CD4-positive, alpha-beta T cell treated with Interferon gamma for 1 hour (primary cell): ENCODE measurements at places on chromosomes 6 and 20.

DNA sequence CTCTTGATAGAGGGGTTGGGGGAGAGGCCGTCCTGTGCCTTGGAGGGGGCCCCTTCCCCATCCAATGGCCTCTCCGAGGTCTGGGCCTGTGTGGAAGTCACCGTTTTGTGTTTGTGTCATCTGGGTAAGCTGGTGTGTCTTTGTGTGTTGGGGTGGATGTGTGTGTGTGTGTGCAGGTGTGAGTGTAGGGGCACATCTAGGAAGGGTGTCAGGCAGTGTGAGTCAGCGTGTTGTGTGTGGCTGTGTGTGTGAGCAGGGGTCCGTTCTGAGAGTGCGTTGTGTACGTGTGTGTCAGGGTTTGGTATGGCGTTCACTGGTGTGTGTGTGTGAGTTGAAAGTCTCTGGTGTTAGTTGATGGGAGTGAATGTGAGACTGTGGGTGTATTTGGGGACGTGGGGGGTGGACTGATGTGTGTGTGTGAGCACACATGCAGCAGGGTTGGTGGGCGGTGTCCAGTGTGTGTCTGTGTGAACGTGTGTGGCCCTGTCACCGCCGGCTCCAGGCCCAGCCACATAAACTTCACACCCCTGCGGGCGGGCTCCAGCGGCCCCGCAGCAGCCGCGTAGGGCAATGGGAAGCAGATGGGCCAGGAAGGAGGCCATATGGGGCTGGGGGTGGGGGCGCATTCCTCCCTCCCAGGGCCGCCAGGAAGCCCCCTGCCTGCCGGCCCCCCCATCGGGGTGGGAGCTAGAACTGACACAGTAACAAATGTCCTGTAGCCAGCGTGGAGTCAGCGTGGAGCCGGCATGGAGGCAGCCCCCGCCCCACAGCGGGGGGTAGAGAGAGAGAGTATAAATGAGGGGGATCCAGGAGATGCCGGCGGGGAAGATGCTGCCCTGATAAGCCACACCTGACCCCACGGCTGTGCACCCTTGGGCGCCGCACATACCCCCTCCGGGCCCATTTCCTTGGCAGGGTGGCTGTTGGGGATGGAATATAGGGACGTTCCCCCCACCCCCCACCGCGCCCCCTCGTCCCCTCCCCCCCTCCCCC is 32.1 kb downstream of the SNAI1 start:
- no peak for DNase-seq

- peak; percentile 86 for DNase-seq
Measured at GRCh38 chr6:131199568-131200272, 64.5 kb downstream of the AKAP7 start.

DNA sequence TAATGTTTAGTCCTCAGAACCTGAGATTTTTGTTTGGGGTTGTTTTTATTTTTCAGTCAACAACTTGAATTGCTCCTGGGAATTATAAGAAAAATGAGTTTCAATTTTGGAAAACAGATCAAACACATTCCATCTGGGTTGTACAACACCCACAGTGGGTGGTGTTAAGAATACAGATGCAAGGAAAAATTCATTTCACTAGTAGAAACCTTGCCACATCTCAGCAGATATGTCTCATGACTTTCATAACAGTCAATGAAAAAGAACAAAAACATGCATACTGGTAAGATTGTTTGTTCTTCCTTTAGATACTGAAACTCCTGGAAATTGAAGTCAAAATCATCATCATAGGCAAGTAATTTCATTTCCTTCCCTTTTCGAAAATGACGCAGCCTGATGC is 78.9 kb downstream of the MOXD1 start:
- no peak for DNase-seq

DNA sequence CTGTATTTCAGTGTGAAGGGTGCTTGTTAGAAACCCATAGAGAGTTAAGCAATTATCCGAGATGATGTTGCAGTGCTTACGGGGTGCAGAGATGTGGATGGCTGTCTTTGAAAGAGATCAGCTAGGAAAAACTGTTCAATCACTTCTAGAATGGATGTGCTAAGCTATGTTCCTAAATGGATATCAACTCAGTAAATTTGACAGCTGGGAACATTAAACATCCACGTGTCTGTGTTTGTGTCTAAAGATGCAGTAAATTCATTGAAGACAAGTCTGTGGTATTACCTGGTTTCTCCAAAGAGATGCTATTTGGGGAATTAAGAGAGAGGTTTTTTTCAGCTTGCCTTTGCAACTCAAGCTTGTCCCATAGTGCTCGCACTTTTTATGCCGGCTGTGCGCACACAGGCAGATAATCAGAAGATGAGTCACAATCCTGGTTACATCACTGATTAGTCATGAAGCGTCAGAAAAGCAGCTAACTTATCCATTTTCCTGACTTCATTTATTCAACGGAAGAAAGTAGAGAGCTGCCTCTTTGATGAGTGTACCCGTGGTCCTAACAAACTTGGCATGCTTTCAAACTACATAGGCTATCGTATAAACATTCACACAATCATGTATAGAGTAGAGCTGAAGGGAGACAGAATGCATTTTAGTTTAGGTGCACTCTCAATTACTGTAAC is 691.7 kb upstream of the SLC35B3 start:
- no peak for DNase-seq

DNA sequence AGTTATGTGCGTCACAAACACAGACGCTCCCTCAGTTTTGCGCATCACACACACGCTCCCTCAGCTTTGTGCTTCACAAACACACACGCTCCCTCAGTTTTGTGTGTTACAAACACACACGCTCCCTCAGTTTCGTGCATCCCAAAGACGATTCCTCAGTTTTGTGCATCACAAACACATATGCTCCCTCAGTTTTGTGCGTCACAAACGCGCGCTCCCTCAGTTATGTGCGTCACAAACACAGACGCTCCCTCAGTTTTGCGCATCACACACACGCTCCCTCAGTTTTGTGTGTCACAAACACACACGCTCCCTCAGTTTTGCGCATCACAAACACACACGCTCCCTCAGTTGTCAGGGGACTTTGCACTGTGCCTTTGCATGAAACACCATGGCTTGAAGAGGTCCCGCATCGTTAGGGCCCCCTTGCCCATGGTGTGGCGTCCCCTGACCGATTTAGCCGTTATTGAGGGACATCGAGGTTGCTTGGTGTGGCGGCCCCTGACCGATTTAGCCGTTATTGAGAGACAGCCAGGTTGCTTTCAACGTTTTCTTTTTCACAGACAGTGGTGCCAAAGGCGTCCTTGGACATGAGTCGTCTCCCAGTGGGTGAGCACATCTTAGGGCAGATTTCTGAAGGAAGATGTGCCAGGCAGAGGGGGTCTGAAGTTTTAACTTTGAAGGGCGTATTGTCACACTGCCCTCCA is 28.1 kb upstream of the MYT1 start:
- no peak for DNase-seq

- DNase-seq: no peak
Measured at GRCh38 chr6:71902261-71902660, 15.9 kb downstream of the RIMS1 start.

- DNase-seq: no peak
Measured at GRCh38 chr6:75124983-75125382, 80.9 kb downstream of the COL12A1 start.

GRCh38 chr20:53291548-53291947 is 302.1 kb downstream of the ZNF217 start:
- no peak for DNase-seq

DNA sequence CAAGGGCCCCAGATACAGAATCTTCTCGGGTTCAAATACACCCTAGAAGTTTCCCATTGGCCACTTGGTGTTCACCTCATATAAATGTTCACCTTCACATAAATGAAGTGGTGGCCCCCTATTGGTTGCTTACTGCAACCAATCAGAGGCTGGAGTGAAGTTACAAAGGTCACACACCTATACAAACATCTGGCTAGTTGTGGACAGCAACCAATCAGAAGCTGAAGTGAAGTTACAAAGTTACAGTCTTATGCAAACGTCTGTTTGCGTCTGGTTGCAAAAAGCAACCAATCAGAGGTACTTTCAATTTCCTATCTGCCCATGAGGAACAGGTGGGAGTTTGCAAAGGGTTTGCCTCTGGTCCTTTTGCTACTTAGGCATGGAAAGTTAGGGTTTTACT is 206.5 kb upstream of the BMP2 start:
- DNase-seq: no peak

DNA sequence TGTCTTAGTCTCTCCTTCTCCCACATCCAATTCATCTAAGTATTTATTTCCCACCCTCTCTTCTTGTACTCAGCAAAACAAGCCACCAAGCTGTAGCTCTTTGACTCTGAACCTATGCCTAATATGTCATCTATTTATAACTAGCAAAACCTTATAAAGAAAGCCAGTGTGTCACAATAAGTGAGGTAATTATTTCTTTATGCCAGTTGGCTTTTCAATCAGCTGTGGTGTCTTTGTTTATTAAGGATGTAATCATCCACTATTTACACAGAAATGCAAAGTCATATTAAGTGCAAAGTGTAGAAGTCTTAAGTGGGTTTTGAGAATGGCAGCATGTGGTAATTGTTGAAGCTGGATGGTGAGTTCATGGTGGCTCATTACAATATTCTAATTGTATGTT is 215.2 kb upstream of the HTR1E start:
- no peak for DNase-seq

- no peak for DNase-seq
Measured at GRCh38 chr20:58168843-58169242, 59.6 kb downstream of the ANKRD60 start.

GRCh38 chr6:169677096-169677495 is 24.7 kb downstream of the WDR27 start:
- DNase-seq: no peak

GRCh38 chr6:70166088-70166958 is 136.6 kb downstream of the COL9A1 start:
- no peak for DNase-seq

DNA sequence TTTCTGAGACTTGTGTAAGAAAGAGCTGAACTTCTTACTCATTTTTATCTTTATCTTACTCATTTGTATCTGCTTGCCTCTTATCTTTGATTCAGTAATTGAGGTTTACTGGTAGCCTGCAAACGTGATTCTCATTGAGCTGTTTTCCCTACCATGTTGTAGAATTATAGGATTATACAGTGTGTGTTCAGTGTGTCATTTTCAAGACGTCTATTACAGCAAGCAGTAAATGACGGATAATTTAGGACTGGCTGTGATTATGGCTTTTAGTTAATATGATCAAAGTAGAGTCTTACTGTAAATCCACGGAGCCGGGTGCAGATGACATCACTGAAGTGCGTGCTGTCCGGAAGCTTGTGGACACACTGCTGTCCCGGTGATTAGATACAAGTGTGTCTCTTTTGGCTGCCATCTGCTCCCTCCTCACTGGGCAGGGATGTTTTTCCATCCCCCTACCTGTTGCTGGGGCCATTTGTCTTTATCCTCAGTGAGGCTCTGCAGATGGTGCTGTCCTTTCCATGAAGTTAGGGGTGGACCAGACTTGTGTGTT is 6.0 kb downstream of the NELFCD start:
- no peak for DNase-seq

DNA sequence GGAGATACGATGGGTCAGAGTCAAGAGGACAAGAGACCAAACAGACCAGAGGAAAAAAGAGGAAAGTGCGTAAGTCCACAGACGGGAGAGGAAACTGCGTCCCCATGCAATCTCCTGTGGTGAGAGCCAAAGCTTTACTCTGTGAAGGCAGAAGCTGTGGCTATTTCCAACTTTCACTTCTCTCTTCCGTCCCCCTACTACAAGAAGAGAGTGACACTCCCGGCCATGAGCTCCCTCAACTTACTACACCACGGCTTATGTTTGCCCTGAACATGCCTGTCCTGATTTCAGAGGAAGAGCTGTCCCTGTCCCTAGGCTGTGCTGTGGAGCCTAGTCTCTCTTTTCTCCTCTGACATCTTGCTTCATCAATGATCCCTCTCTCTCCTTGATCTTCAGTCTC is 11.5 kb upstream of the SSR1 start:
- DNase-seq: peak; percentile 20

DNA sequence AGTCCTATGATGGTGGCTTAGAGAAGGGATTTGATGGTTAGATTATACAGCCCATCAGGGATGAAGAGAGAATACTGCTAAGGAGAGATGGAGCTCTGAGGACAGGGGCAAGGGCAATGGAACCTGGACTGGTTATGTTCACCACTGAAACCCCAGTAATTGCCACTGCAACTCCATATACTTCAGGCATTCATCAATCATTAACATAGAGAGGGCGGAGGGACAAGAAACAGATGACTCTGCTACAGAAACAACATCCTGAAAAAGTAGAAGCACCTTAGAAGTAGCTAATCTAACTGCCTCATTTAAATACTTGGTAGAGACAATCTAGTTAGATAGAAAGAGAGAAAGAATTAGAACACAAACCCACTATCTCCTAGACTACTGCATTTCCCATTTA is 89.8 kb downstream of the MDN1 start:
- no peak for DNase-seq

DNA sequence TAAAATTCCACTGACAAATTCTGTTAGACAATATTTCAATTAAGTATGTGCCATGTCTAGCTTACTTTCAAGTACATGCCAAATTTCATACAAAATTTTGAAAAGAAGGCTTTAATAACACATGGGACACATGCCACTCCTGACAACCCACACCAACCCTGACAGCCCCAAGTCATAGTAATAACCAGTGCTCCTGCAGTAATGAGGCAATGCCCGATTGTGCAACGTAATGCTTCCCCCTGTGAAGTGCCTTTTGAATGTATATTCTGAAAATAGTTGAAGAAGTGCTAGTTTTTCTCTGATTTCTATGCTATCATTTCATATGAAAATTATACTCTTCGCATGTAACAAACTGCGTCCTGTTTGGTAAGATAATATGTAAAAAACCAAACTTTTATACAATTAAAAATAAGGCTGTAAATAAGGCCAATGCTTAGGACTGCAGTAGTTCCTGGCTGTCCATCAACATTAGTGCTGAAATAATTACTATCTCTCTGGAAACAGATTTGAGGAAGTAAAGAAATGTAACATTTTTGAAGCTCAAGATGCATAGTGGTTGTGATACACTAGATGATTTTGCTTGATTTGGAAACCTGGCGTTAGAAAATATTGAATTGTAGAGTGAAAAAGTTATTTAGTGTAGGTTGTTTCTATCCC is 125.8 kb upstream of the BCLAF1 start:
- DNase-seq: peak; percentile 18
